ENCODE measurements at places on chromosomes 5 and 9.

DNA sequence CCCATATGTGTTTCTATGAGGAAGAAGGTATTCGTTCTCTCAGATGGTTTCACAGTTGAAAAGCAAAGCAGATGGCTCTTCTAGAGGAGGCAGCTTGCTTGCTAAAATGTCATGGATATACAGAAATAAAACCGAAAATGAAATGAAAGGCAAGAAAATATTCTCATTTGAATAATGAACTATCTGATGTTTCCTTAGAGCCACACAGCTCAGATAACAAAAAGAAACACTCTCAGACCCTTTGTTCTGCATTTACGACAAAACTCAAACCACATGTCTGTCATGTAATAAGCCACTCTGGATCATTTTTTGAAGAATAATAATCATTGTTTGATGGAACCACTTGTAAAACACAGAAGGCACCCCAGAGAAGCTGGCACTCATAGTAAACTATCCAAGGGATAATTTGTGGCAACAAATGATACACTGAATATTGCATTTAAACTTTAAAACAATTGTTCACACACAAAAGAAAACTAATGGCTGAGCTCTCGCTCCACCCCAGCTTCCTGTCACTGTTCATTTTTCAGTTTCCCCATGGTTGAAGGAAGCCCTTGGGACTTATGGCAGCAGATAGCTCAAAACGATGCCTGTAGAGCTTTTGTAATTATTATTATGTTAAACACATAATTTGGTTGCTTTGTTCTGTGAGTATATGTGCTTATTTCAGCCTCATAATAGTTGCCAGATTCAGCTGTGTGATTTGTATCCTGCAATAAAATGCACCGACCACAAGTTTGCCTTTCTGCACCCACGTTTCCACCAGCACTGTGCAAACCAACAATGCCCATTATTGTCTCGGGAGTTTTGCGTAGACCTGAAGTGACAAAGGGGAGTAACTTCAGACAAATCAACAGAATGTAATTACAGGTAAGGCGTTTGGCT, 256.0 kb downstream of the TMEM167A start:
- no peak for DNase-seq

DNA sequence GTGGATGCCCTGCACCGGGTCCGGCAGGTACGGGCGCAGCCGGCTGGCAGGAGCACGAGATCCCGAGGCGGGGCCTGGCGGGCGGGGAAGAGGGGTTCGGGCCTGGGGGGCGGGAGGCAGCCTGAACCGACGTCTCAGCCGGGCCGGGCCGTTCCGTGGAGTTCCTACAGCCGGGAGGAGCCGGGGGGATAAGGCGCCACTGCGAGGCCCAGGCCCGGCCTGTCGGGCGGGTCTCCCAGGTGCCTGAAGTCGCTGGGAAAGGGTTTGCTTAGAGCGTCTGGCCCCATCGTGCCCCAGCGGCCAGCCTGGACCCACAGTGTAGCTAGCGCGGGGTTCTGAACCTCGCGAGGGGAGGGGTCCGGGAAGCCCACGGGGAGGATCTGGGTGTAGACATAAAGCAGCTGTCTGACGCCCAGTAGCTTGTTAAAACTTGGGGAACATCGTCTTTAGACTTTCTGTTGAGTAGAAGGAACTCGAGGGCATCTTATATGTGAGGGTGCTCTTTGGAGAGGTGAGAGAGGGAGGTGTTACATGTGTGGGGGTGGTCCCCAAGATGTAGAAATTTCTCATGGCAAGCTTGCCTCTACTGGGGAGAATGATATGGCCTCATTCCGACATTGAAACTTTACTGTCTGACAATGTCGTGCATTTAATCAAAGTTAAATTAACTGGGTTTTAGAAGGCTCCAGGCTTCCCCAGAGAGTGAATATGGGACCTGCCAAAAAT, 524 bp downstream of the FUBP3 start:
- DNase-seq: no peak

DNA sequence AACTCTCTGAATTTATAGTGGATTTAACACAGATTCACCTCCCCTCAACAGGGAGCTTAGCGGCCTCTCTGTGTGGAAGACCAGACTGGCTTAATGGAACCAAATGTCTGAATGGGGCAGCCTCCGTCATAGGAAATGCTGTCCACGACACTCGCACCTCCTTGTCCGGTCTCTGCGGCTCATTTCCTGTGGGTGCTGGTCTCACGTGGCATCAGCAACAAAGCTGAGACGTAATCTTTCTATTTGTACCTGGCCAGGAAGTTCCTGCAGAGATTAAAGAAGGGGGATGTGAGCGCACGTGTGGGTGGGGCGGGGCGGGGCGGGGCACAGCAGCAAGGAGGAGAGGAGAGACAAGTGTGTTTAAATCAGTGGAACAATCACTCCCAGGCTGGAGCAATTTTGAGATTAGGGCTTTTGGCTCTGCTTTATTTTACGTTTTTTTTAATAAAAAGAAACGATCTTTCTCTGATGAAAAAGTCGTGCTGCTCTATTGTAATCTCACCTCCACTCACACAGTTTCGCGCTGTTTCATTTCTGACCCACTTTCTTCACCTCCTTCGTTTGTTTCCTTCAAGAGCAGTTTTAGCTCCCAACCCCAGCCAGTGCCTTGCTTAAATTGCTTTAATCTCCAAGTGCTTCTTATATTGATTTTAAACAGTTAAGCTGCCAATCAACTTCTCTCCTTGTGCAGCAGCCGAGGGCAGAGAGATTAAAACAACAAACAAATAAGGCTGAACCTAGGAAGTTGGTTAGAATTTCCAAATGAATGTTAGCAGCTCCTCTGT, 132.2 kb upstream of the ASTN2 start:
- DNase-seq: no peak

DNA sequence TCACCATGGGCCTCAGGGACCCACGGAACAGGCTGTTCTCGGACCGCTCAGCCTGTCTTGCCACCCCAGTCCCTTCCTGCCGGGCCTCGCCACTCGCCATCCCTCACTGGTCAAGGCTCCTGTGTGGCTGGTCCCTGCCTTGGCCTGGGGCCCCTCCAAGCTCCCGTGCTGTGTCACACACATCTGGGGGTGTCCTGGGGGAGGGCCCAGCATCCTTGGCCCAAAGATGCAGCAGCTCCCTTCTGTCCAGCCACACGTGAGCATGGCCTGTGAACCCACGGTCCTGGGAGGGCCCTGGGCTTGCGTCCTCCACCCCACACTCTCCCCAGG, 425 bp upstream of the EGFL7 start:
- DNase-seq: no peak

GRCh38 chr9:95296761-95297160, 20.7 kb downstream of the FANCC start:
- no peak for DNase-seq
